ENCODE measurements at places on chromosomes 3 and 15. TPM values are rescaled to one million over a fixed set of nuclear protein-coding genes. Genes with fewer than 3 reads are reported as not detected.

DNA sequence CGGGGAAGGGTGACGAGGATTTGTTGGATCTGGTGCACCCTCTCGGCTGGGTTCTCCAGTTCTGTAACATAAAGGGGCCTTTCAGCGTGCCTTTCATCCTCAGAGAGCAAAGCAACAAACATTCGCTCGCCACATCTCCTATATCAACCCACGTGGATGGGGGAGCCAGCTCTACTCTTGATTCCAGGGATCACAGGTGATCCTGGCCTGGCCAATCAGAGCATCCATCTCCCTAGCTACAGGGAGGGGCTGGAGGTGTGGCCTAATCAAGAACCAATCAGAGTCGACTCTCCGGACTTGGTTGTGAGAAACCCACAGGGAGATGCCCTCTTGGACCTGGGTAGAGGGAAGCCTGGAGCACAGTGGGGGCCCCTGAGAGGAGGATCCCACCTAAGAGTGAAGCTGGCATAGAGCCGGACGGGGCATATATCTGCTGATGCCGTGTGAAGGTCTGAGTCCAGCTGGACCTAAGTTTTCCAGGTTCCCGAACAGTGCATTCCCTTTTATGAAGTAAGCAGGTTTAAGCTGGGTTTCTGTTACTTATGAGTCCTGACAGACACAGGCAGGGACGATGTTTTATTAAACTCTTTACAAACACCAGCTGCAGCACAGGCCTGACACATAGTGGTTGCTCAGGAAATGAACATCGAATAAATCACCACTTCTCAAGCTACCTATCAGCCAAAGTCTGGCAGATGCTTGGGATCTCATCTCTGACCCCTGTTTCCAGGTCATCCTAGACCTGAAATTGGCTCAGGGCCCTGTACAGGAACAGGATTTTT lies 50.7 kb upstream of the RAD18 start:
- DNase-seq: peak; percentile 37

Gene LRRC31
- total RNA-seq: not detected

- peak; percentile 45 for DNase-seq
These were observed 96.0 kb downstream of the CCNL1 start for GRCh38 chr3:157063926-157064325.

Gene CPN2
- total RNA-seq: not detected

GRCh38 chr15:99477791-99478471 lies 87.9 kb upstream of the MEF2A start:
- no peak for DNase-seq

DNA sequence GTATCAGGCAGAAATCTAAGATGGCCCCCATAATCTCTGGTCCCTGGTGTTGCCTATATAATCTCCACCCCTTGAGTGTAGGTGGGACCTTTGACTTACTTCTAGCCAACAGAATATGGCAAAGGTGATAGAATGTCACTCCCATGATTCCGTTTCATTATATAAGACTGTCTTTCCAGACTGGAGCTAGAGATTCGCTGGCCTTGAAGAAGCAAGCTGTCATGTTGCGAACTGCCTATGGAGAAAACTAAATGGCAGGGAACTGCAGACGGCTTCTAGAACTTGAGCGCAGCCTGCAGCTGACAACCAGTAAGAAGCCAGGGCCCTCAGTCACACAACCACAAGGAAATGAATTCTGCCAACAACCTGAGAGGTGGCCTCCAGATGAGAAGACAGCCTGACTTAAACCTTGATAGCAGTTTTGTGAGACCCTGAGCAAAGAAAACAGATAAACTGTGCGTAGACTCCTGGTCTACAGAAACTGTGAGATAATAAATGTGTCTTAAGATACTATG lies 2.2 kb upstream of the KPNA1 start:
- no peak for DNase-seq

GRCh38 chr3:179324270-179324754 lies 1.5 kb downstream of the ZNF639 start:
- DNase-seq: peak; percentile 35

Gene REC114
- total RNA-seq: not detected

DNA sequence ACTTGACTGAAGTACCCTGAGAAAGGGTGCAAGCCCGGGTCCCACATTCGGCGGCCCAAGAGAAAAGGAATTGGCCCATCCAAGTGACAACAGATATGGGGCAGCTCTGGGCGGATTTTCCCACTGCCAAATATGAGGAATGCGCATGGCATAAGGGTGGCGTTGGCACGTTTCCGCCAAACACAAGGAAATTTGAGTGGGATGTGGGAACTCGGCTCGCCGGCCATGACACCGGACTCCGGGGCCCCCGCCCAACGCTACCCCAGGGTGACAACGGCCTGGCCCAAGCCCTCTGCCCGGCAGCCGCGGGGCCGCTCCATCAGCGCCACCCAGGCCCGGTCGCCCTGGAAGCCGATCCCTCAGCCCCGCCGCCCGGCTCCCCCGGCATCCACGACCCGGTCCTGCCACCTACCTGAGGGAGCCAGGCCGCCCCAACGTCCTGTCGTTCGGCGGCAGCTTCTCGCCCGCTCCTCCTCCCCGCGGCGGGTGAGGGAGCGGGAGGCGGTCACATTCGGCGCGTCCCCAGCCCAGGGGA lies 449 bp downstream of the RAF1 start:
- DNase-seq: no peak

Gene PRSS50
- not detected for total RNA-seq

GRCh38 chr15:51621936-51622603 lies 501 bp downstream of the DMXL2 start:
- DNase-seq: peak; percentile 63

Gene CMTM7
- total RNA-seq: 10.1 TPM

Gene KBTBD8
- total RNA-seq: 1.1 TPM

DNA sequence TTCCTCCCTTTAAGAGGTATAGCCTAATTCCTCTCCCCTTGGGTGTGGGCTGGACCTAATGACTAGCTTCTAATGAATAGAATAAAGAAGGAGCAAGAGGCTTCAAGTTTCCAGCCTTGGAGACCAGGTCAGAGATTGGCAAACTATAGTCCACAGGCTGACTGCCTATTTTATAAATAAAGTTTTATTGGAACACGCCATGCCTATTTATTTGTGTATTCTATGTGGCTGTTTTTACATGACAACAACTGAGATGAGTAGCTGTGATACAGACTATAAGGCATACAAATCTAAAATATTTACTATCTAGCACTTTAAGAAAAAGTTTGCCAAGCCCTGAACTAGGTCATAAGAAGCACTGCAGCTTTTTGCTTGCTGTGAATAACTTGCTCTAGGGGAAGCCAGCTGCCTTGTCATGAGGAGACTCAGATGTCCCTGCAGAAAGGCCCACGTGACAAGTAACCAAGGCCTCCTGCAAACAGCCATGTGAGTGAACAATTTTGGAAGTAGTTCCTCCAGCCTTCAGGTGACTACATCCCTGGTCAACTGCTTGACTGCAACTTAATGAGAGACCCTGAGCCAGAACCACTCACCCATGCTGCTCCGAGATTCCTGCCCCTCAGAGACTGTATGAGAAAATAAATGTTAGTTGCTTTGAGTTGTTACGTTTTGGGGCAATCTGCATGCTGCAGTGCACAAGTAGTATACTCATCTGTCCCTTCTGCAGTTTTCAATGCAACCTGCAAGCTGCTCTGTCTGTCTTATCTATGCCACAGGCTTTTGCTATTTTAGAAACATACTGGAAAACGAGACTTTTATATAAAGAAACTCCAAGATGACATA lies 21.1 kb upstream of the MAP3K13 start:
- no peak for DNase-seq

Gene AMOTL2
- 75.7 TPM for total RNA-seq

Gene NOX5
- total RNA-seq: 0.27 TPM

Gene SLC22A14
- not detected for total RNA-seq

Gene SLC2A2
- not detected for total RNA-seq

GRCh38 chr15:31856581-31856980 lies 173.7 kb upstream of the CHRNA7 start:
- no peak for DNase-seq

GRCh38 chr15:83174891-83175290 lies 32.7 kb downstream of the HDGFL3 start:
- DNase-seq: no peak

Gene PARP9
- total RNA-seq: 32.6 TPM

DNA sequence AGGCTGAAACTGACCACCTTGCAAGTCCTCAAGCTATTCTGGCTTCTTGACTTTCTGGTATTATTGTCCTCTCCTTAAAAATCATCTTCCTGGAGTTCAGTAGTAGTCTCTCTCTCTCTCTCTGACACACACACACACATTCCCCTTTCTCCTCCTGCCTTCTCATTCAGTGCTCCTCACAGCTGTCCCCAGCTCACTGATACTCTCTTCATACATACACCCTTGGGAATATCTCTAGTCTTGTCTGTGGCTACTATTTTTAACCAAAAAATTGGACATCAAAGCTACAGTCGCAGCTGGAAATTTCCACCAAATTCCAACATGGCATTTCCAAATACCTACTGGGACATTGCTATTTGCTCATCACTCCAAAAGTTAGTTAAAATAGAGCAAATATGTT lies 178.9 kb downstream of the ECT2 start:
- no peak for DNase-seq

DNA sequence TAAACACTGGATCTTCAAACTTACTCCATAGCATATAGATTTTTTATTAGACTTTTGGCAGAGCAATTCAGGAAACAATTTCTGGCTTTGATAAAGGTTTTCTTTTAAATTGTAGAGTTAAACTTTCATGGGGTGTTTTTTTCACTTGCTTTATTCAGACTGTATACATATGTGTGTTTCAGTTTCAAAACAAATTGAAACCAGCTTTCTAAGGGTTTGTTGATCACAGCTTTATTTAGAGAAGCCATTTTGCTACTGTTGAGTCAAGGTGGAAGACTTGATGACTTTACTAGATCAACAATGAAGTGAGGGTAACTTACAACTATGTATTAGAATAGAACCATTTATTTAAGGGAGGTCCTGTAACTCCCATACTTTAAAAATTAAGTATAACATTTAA lies 6.2 kb downstream of the UBE2E1 start:
- DNase-seq: no peak

Gene CAND2
- 11.4 TPM for total RNA-seq

DNA sequence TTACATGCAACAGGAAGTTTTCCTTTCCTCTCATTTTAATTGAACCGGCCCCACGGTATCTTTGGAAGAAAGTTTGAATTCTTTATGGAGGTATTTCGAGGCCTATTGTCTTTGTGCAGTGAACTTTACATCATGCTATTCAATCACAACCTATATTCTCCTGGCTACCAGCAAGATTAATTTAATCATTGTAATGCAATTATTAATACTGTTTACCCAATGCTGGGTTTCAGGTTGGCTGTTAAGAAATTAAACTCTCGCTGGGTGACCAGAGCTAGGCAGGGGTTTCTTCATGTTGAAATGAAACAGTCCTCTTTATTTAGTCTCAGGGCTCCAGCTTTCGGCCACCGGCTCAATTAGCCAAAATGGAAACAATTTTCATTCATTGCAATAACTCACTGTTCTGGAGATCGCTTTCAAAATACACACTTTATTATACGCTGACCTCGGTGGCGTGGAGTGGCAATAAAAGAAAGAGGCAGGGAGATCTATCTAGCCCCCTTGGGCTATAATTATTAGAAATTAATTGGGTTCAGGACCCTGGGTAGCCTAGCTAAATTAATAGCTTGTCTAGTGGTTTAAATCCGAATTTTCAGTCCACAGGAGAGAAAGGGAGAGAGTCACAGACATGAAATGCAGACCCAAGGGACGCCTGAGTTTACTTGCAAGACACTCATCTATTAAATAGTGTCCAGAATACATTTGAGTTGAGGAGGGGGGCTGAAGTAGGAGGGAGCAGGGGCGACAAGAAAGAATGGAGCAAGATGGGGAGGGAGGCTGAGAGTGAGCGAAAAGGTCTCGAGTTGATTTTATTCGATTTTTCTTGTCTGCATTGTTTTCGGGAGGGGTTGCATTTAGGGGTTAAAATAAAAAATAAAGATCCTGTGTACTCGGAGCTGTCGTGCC lies 3.9 kb upstream of the MECOM start:
- no peak for DNase-seq

DNA sequence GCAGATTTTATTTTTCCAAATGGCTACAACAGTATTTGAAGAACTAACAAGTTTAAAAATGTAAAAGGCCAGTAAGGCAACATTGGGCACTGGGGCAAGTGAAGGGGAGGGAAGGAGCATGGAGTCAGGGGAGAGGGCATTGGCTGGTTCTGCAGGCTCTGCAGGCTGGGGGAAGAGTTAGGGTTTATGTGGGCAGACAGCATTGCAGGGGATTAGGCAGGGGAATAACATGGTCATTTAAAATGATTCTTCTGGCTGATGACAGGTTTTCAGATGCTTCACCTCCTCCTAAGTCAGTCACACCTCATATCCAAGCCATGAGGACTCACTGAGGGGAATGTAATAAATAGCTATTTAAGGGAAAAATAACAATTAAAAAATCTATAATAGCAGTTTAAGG lies 52.6 kb downstream of the BTD start:
- no peak for DNase-seq

Gene A4GNT
- total RNA-seq: not detected

DNA sequence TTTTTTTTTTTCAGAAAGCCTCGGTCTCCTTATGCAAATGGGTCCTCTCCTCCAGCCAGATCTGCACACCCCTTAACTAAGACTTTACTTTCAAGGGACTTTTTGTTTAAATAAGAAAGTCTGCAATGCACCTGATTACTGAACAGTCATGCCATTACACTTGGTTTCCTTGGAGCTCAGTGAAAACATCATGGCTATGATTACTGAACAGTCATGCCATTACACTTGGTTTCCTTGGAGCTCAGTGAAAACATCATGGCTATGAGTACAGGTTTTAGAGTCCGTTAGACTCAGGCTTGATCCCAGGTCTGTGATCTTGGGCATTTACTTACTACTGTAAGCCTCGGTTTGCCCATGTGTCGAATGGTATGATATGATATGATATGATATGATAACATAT lies 10.1 kb downstream of the ENTPD3 start:
- DNase-seq: no peak

Gene MFN1
- total RNA-seq: 220 TPM

- DNase-seq: no peak
These were observed 289.7 kb upstream of the DCBLD2 start for GRCh38 chr3:99191186-99191585.

Gene CYP1A2
- not detected for total RNA-seq
